ENCODE measurements at places on chromosomes 2 and 18.

- ATAC-seq: no peak
Observed at GRCh38 chr2:95206096-95206495, 1.2 kb upstream of the ZNF892 start.

DNA sequence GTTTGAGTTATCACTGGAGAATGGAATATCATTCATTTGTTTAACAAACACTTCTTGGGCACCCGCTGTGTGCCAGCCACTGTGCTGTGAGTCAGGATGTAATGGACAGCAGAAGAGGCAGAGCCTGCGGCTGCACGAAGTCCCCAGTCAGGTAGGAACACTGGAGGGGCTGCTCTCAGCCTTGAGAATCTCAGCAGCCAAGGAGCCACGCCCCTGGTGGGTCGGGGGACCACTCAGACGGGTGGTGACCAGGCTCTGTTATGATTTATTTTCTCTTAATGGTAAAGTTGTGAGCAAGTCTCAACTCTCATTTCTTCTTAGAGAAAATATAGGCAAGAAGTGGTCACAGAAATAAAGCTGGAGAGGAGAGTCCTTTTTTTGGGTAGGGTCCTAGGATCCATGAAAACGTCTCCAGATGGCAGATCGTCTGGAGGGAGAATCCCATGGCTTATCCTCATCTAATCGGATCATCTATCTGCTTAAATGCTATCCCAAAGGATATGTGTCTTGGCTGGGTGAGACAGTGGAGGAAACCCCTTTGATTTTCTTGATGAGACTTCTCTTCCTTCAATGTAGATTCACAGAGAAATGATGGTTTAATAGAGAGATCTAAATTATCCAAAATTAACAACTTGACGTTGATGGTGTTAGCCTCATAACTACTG lies 129.1 kb upstream of the LGALSL start:
- no peak for ATAC-seq

DNA sequence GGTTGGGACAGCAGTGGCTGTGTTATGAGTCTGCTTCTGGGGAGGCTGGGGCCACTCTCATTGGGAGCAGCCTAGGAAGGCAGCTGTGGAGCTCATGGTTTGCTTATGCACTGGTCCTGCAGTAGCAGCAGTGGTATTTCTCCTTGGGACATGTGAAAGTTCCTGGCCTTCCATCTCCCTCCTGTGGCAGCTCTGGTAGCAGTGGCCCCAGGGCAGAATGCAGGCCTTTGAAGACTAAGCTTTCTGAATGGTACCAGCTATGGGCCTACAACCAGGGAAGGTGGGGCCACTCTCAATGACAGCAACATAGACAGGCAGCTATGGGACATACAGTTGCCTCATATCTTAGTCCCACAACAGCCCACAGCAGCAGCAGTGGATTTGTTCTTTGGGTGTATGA lies 117.3 kb upstream of the VWC2L start:
- no peak for ATAC-seq

DNA sequence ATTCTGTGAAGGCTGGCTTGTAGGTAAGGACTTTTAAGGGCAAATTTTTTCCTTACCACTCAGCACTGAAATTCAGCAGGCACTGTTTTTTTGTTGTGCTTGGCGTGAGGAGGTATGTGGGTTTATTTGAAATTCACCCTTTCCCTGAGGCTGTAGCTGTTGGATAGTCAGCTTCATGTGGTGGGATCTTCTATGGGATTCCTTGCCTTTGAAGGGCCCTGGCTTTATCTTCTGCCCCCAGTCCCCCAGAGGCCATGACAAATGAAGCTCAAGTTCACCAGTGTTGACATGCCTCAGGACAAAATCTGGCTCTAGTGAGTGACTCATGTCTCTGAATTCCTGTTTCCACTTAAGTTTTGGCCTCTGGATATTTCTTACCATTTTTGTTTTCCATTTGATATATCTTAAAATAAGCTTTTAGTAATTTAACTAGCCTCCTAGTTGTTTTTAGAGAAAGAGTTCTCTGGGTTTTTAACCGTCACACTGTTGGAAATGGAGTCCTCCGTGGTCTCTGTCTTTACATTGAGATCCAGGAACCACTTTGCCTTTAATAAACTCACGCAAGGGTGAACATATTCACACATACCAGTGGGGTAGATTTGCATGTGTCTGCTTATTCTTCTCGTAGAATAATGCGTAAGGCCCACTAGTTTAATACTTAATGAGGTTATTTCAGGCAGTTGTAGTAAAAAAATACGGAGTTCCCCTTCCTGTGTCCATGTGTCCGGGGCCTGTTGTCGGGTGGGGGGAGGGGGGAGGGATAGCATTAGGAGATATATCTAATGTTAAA lies 211.1 kb upstream of the FAM98A start:
- no peak for ATAC-seq

- no peak for ATAC-seq
Observed at GRCh38 chr2:134389381-134389780, 135.5 kb downstream of the MGAT5 start.

- no peak for ATAC-seq
Observed at GRCh38 chr18:73835656-73836364, 311.8 kb downstream of the FBXO15 start.

DNA sequence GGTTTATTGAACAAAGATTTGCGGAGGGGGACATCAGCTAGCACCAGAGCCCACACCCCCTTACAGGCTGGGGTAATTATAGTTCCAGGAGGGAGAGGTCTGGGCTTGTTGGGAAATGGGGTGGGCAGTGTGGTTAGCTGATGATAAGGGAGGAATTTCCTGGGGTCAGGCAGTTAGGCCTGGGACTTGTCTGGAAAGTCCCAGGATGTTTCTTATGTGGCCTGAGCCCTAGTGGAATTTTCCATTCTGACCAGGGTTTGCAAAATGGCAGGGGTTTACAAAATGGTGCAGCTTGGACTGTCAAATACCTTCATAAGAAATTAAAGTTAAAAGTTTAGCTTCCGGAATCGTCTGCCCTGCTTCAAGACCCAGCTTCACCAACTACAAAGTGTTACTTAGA lies 199.1 kb downstream of the FBXO15 start:
- ATAC-seq: no peak

GRCh38 chr2:19947184-19947940 lies 42.5 kb downstream of the WDR35 start:
- no peak for ATAC-seq

DNA sequence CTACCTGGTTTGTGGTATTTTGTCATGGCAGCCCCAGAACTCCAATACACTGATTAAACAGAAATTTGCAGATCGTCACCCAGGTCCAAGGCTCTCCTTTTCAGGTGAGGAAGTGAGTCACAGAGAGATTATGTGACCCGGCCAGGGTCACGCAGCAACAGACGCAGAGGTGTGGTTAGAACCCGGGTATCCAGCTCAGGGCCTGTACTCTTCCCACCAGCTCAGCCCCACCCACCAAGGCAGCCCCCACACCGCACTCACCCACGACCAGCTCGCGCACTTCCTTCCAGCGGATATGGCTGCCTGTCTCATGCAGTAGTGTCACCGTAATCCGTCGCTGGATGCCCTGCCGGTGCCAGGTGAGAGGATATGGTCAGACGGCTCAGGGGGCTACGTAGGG lies 48.1 kb downstream of the AQP12A start:
- ATAC-seq: no peak

DNA sequence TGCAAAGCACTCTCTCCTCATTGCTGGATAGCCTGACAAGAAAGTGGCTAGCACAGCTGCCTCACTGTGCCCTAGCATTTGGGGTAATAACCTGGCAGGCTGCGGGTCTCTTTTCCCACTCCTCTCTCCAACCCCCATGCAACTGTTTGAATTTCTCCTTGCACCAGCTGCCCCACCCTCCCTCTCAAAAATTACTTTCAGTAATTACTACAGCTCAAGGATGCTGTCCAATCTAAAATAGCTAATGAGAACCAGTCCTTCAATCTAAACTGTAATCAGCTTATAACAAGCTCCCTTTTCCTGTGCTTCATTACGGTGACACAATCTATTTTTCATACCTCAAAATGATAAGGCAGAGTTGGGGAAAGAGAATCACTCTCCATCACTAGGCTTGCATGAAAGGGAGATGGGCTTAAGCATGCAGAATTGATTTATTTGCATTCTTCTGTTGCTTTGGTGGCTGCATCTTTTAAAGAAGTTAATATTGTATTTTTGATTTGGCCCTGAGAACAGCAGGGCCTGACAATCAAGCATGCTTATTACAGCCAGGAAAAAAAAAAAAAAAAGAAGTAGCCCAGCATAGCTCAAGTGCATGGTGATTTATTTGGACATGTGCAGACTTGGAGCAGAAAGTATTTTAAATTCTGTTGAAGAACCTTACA lies 881.8 kb downstream of the SLC4A3 start:
- no peak for ATAC-seq

GRCh38 chr2:27962006-27962405 lies 71.5 kb downstream of the BABAM2 start:
- ATAC-seq: no peak

GRCh38 chr18:75482880-75483279 lies 55.4 kb upstream of the SMIM21 start:
- no peak for ATAC-seq

DNA sequence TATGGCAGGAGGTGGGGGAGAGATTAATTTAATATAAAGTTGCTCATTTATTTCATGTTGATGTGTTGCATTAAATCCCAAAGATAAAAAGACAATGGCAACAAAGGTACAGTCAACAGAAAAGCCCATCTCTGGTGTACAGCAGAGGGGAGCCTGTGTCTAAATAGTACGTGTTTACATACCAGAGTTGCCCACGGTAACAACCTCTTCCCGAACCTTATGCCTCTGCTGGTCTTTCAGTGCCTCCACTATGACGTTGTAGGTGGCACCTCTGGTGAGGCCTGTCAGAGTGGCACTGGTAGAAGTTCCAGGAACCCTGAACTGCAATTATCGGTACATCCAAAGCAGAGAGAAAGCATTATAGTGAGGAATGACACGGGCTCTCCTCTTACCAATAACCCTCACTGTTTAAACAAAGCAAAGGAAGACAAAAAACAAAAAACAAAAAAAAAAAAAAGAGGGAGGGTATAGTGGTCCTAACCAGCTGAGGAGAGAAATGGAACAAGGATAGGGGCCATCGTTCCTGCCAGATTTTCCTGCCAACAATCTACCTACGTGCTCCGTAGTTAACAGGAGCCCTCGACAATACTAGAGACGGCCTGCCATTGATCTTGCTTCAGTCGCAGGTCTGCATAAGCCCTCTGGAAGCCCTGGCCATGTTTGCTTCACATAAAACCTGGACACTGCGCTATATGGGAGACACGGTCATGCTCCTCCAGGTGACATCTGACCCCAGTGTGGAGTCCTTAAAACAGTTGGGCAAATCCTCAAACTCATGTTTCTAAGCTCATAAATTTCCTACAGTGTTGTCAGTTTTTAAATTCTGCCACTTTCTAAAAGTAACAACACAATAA lies 58.5 kb downstream of the ATIC start:
- no peak for ATAC-seq

DNA sequence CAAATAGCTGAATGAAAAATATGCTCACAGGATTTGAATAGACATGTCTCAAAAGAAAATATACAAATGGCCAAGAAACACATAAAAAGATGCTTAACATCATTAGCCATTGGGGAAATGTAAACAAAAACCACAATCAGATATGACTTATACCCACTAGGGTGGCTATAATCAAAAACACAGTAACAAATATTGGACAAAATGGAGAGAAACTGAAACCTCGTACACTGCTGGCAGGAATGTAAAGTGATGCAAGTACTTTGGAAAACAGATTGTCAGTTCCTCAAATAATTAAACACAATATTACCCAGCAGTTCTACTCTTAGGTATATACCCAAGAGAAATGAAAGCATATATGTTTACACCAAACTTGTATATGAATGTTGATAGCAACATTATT lies 213.0 kb downstream of the PHLPP1 start:
- ATAC-seq: no peak

DNA sequence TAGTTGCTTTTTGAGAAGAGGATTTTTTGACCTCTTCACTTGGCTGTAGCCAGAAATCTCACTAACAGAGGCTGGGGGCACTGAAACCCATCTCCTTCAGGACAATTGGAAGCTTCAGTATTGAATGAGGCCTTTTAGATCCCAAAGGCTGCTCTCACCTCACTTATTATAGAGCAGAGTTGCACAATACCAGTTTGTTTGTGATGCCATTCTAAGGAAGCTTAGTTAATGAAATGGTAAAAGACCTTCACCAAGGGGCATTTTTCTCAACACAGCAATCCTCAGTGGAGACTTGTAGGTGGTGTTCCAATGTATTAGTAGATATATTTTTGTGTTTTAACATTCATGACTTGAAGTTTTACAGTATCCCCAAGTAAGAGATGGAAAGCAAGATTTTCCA lies 71.0 kb upstream of the RFX8 start:
- no peak for ATAC-seq

DNA sequence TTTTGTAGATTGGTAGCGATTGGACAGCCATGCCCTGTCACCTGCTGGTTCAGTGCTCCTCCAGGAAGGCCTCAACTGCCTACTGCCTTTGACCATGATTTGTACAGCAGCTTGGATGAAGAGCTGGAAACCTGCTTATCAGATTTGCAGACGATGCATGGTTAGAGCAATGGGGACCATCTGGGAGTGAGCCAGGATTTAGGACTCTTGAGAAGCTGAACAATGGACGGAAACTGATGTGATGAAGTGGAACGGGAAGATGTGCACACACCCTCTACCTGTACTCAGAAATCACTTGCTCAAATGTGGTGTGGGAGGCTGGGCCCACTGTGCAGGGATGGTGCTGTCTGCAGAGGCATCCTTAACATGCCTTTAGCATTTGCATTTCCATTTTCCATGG lies 57.2 kb downstream of the NCK2 start:
- no peak for ATAC-seq

- ATAC-seq: peak; percentile 98
Observed at GRCh38 chr2:95207111-95207961, at the start of gene ZNF892. Gene ZNF892, plus strand, starts transcription at chr2:95207521. Its CDS starts 295 bp downstream, at chr2:95207816.

- no peak for ATAC-seq
Observed at GRCh38 chr2:171166328-171166983, 5.8 kb upstream of the TLK1 start.

- no peak for ATAC-seq
Observed at GRCh38 chr18:22309191-22309590, 108.5 kb downstream of the CTAGE1 start.

DNA sequence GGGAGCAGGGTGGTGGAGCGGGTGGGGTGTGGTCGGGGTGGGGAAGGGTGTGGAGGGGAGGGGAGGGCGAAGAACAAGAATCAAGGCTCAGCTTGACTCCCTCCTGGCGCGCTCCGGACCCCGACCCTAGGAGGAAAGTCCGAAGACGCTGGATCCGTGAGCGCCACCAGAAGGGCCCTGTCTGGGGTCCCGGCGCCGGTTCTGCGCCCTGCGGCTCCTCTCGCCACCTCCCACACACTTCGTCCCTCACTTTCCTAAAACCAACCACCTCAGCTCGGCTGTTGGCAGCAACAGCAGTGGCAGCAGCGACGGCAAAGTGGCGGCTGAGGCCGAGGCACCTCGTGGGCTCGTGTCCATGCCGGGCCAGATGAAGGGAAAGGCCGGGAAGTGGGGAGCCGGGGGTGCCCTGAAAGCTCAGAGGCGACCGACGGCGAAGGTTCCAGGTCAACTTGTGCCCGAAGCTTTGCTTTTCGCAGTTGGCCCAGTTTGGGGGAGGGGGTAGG lies 2.1 kb downstream of the KLHL14 start:
- peak; percentile 18 for ATAC-seq

- ATAC-seq: no peak
Observed at GRCh38 chr2:23695214-23695889, 231.6 kb downstream of the ATAD2B start.

GRCh38 chr18:79556829-79557585 lies 122.6 kb upstream of the CTDP1 start:
- ATAC-seq: no peak

Data from stimulated activated memory B cell treated with anti-CD40 and anti-IgM and Interleukin-4, amounts not matched to agents 10 μg/mL and 1 μg/mL and 100 μg/mL, for 72 hours (primary cell).